Upper lobe of left lung (tissue), 6 donors: ENCODE measurements at places on chromosomes 6 and 20. TPM values are rescaled to one million over a fixed set of nuclear protein-coding genes. Genes with fewer than 3 reads are reported as not detected.

ZNF165 gene
- 7.9 TPM for total RNA-seq

DHX16 gene
- 60.8 TPM for total RNA-seq

MYLIP gene
- 49.2 TPM for total RNA-seq

GRCh38 chr20:59153832-59154231, 9.8 kb upstream of the ZNF831 start:
- no peaks in the 10 kb centered on the region for H3K36me3 ChIP-seq
- DNase-seq, result no peak
- no peak overlapping the region for H3K4me3 ChIP-seq
- no peaks in the 10 kb centered on the region for H3K27me3 ChIP-seq

DNA sequence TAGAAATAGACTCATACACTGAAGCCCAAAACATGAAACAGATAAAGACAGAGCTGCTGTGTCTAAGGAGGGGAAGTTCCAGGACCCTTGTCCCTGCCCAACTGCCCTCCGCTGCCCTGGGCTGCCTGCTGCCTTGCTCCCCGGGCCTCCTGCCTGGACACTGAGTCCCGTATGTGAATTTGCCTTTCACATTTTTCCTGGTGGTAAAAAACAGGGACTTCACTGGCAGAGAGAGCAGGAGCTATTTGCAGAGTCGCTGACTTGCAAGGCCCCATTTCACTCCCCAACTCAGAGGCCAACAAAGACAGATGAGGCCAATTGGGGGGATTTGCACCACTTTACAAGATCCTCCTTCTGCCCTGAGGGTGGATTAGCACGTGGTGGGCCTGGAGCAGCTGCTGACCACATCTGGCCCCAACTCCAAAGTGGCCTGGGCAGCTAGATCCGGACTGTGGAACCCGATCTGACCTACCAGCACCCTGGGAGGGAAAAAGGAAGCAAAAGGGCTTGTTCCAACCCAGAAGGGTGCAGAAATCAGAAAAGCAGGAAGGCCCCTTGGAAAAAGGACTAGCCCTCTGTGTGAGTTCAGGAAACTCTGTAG, 61.4 kb downstream of the NOL4L start:
- H3K36me3 ChIP-seq, result no peaks in the 10 kb centered on the region
- H3K27me3 ChIP-seq, result no peaks in the 10 kb centered on the region
- no peak overlapping the region for H3K27ac ChIP-seq
- peaks cover 28% of the 10 kb centered on the region for H3K4me1 ChIP-seq

GRCh38 chr6:116530436-116530835, 15.0 kb downstream of the TRAPPC3L start:
- no peaks in the 10 kb centered on the region for H3K4me1 ChIP-seq
- no peak overlapping the region for H3K27ac ChIP-seq
- H3K4me3 ChIP-seq, result no peak overlapping the region
- DNase-seq, result no peak
- no peaks in the 10 kb centered on the region for H3K36me3 ChIP-seq

DNA sequence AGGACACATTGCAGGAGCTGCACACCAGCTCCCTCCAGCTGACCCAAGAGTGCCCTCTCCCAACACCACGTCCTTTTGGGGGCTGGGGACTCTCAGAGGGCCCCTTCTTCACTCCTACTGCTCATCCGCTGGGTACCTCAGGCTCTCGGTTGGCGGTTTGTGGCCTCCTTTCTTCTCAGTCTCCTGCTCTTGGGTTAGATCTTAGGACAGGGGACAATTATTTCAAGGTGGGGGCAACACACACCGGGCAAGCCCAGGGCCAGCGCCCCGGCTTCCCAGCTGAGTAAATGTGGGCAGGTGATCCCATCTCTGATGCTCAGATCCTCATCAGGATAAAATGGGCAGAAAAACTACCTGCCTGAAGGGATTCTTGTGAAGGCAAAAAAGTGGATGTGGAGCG, 1.1 kb downstream of the TCF15 start:
- H3K27ac ChIP-seq, result no peak overlapping the region
- H3K27me3 ChIP-seq, result peaks cover 22% of the 10 kb centered on the region
- H3K4me3 ChIP-seq, result no peak overlapping the region
- no peak for DNase-seq
- no peaks in the 10 kb centered on the region for H3K36me3 ChIP-seq

DNA sequence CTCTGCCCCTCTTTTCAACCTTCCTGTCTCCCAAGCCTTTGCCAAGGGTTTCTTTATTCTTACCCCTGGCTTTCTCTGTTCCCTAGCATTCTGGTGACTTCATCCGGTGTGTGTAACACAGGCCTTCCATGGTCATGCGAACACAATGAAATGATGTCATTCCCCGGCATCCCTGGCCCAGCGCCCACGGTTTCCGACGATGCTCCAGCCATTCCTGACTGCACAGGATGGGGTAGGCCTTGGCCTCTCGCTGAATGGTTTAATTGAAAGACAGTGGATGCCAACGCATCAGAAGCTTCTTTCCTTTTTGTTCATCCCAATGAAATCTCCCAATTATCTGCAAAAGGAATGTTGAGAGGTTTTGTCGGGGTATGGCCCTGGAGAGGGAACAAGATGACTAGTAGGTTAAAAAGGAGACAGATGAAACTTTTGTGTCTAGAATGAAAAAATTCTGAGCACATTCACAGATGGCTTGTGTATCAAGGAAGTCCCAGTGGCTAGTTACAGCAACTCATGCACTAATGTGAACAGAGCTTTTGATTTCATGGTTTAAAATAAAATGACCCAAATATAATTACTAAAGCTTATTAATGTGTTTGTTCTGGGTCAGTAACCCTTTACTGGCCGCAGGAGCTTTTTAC, 655.0 kb downstream of the QKI start:
- H3K36me3 ChIP-seq, result no peaks in the 10 kb centered on the region
- peak; percentile 75 for DNase-seq
- H3K27ac ChIP-seq, result peak overlapping the region; percentile 59
- H3K4me3 ChIP-seq, result no peak overlapping the region

GRCh38 chr6:116332096-116332495, 38.7 kb upstream of the DSE start:
- no peaks in the 10 kb centered on the region for H3K27me3 ChIP-seq
- peaks cover 14% of the 10 kb centered on the region for H3K4me1 ChIP-seq
- H3K36me3 ChIP-seq, result no peaks in the 10 kb centered on the region
- H3K27ac ChIP-seq, result no peak overlapping the region
- DNase-seq, result no peak
- no peak overlapping the region for H3K4me3 ChIP-seq

DNA sequence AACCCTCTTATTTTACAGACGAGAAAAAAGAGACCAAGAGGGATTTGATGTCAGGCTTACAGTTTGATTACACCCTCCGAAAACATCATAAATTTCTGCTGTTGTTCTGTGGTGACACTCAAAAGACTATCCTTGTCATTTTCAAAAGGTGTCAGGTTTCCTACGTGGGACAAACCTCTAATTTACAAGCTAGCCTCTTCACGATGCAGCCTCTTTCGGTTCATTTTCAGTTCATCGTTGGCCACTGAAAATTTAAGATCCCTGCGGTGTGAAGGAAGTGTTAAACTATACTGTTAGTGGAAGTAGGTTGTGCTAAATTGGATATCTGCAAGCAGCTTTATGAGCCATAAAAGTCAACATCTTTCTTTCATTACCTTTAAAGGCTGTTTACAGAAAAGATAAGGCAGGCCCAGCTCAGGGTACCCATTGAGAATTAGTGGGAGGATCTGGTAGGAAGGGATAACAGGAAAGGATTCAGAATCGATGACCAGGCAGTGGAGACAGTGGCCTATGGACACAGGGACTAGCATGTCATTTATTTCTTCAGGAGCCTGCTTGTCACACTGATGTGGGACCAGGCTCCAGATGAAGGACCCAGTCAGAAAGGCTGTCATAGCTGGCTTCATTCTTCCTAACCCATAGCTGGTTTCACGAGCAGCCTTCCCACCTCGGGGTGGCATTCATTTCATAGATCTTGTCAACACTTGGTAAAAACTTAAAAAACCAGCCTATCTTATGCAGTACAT, 329.1 kb upstream of the SOX4 start:
- no peak overlapping the region for H3K4me3 ChIP-seq
- H3K4me1 ChIP-seq, result no peaks in the 10 kb centered on the region
- no peak for DNase-seq
- H3K27me3 ChIP-seq, result no peaks in the 10 kb centered on the region
- H3K27ac ChIP-seq, result no peak overlapping the region
- H3K36me3 ChIP-seq, result no peaks in the 10 kb centered on the region

DNA sequence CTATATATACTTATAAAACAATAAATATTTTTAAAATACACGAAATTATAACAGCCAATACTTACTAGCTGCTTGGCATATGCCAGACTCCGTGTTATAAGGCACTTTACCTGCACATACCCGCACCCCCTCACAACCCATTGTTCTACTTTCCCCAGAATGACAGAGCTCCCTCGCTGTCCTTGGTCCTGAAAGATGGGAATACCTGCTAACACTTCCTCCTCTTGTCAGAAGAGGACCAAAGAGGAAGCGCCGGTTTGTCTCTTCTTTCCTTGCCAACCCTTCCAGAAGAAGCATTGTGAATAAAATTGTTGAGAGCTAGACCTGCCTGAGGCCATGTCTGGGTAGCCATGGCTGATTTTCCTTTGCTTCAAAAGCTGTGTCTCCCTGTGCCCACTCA, 149.3 kb downstream of the PTPRT start:
- no peak overlapping the region for H3K27ac ChIP-seq
- no peaks in the 10 kb centered on the region for H3K27me3 ChIP-seq
- DNase-seq, result no peak
- H3K4me3 ChIP-seq, result no peak overlapping the region
- H3K4me1 ChIP-seq, result no peaks in the 10 kb centered on the region

- peaks cover 2% of the 10 kb centered on the region for H3K4me1 ChIP-seq
- H3K36me3 ChIP-seq, result no peaks in the 10 kb centered on the region
- DNase-seq, result no peak
- peaks cover 5% of the 10 kb centered on the region for H3K27me3 ChIP-seq
- no peak overlapping the region for H3K4me3 ChIP-seq
Observed at GRCh38 chr6:96832780-96833179, 4.5 kb downstream of the GPR63 start.
